Kidney epithelial cell (primary cell): ENCODE measurements at places on chromosomes 1 and 21. TPM values are rescaled to one million over a fixed set of nuclear protein-coding genes. Genes with fewer than 3 reads are reported as not detected.

Gene CELA3A
- total RNA-seq, result not detected in 2 replicates

Gene DRAXIN
- total RNA-seq, result 2.8 and 4.5 TPM in 2 replicates

Gene C1orf94
- total RNA-seq, result not detected in 2 replicates

Gene SPRR5
- not detected in 2 replicates for total RNA-seq

Gene MNDA
- not detected in 2 replicates for total RNA-seq

Gene LEFTY1
- total RNA-seq, result not detected in 2 replicates

Gene MTFR1L
- 46.3 and 51.0 TPM in 2 replicates for total RNA-seq

Gene CAPZB
- 93.6 and 105 TPM in 2 replicates for total RNA-seq

Gene MTARC1
- total RNA-seq, result 3.5 and 7.7 TPM in 2 replicates
